ENCODE measurements at places on chromosomes 5 and 9.

DNA sequence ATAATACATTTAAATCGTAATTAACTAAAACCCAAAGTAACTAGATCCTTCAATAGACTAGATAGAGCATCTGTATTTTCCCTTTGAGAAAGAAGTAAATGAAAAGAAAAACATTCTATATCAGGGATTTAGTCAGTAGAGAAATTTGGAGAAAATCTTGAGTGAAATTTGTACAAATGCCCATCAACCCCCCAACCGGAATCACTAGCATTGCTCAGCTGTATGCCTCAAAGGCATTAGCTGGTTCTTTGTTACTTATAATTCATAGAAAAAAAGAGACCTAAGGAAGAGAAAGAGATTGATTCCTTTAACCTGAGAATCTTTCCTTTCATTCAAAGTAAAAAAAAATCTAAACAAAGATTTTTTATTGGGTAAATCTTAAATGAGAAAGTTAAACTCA lies 659 bp downstream of the OMD start:
- no peak for DNase-seq

DNA sequence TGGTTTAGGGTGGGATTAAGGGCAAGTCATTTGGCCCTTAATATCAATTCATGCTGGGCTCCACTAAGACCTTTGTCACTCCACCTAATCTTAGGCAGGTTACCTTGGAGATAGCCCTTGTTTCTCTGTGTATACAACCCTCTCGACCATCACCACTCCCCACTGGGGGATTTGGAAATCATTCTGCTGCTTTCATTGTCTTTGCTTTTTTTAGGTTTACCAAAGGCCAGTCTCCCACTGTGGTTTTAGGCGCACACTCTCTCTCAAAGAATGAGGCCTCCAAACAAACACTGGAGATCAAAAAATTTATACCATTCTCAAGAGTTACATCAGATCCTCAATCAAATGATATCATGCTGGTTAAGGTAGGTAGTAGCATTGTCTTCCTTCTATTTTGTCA lies 6.2 kb downstream of the GZMK start:
- DNase-seq = no peak

GRCh38 chr9:2072752-2073405 lies 57.7 kb downstream of the SMARCA2 start:
- DNase-seq = peak; percentile 17

- DNase-seq = no peak
Observed at GRCh38 chr9:113978725-113979342, 99.3 kb downstream of the AMBP start.

DNA sequence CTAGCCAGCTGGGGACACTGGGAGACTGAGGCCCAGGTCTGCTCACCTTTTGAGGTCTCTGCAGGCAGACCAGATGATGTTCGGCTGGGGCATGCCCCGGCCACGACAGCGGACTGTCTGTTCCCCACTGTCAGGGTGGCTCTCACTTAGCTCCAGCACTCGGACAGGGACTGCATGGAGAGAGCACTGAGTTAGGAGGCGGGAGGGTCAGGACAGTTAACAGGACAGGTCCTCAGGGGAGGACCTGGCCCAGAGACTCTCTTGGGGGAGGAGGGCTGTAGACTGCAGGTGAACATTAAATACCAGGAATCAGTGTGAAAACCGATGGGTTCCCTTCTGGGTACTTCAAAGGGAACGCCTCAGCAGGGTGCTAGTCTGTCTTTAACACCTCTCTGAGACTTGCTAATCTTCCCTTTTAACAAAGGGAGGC lies 25.1 kb downstream of the PDGFRB start:
- DNase-seq = no peak

GRCh38 chr9:35448496-35448895 lies 41.4 kb upstream of the RUSC2 start:
- DNase-seq = no peak

GRCh38 chr9:1276474-1276873 lies 226.3 kb downstream of the DMRT2 start:
- no peak for DNase-seq

GRCh38 chr9:79430619-79431018 lies 141.1 kb upstream of the TLE4 start:
- no peak for DNase-seq

- no peak for DNase-seq
Observed at GRCh38 chr9:15813076-15813475, 260.2 kb downstream of the CCDC171 start.

DNA sequence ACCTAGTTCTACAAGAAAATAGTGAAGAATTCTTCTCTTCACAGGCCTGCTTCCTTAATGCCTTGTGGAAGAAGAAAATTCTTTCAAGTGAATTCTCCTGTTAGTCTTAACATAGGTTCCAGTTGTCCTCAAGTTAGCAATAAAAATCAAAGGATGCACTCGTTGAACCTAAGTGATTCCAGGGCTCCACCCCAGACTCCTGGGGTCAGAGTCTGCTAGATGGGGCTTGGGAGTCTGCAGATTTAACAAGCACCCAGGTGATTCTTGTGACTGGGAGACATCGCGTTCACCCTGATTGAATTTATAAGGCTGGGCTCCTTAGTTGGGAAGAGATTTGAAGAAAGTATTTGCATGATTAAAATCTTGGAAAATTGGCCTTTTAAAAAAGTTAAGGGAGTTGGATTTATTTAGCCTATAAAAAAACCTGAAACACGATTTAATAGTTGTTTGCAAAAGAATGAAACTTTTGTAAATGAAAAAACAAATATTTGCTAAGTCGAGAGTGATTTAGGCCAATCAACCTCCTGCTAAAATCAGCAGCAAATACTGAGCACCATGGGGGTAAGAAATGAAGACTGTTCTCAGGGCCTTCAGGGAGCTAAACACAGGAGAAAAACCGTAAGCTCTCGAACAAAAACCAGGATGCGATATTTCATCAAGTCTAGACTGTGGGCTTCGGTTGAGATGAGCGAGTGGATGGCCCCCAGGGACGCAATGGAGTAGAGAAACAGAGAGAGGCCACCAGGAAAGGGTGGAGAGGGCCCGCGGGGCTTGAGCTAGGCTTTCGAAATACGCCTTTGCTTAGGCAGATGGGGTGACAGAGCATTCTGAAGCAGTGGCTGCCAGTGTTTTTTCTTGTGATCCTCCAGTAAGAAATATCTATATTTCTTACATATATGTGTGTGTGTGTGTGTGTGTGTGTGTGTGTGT lies 86.9 kb upstream of the TTC23L start:
- no peak for DNase-seq

GRCh38 chr9:33165263-33166151 lies 1.6 kb downstream of the B4GALT1 start:
- DNase-seq = peak; percentile 59

DNA sequence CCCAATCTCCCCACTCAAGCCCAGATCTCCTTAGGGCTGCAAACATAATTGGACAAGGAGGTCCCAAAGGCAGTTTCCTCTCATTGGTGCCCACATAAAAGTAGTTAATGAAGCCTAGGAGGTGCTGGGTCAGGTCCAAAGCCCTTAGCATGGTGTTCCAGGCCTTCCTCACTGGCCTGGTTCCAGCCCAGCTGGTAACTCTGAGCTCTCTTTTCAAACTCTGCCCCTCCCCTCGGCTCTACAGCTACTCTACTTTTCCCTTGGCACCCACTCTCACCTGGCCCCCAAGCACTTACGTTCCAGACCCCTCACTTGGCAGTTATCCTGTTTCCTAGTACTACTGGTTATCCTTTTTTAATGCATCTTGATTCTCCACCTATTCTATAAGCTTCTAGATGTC lies 9.9 kb downstream of the SEPTIN8 start:
- no peak for DNase-seq

DNA sequence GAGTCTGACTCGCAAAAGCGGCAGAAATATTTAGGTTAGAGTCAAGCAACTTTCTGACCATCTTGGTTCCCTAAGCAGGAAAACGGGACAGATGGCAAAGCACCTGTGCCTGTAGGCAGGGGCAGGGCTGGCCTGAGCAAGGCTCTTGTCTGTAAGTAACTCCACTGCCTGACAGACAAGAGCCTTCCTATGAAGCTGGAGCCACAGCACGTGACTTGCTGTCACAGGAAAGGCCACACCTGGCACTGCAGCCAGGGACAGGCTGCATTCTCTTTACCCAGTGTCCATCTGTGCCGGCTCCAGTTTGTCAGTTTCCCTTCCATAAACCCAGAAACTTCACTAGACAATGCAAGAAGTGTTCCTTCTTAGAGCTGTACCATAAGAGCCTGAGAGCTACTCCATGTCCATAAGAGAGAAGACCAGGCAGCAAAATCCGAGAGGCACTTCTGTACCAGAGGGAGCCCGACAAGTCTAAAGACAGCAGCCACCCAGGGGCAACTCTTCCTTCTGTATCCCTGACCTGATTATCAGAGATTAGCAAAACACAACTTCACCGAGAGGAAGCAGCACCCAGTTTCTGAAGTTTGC lies 78.1 kb downstream of the GPR21 start:
- DNase-seq = no peak

DNA sequence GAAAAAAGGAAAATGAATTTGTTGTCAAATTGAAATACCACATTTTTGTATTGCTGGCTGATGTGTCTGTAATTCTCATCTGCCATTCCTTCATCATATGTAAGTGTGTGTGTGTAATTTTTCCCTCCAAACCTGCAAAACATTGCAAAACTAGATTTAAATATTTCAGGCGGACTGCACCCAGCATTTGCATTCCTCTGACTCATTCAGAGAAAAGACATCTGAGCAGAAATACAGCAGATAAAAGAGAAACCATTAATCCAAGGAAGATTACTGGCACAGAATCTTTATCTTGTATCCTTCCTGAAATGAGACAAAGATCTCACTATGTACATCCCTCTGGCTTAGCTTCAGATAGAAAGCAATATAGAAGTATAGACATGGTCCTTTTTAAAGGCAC lies 275.3 kb downstream of the TMEM38B start:
- no peak for DNase-seq

DNA sequence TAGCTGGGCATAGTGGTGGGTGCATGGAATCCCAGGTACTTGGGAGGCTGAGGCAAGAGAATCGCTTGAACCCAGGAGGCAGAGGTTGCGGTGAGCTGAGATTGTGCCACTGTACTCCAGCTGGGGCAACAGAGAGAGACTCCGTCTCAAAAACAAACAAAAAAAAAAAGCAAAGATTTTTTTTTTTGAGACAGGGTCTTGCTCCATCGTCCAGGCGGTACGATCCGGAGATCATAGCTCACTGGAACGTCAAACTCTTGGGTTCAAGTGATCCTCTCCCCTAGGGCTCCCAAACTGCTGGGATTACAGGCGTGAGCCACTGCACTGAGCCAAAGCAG lies 37.6 kb downstream of the ABCA1 start:
- no peak for DNase-seq

Measured in activated CD4-positive, alpha-beta T cell treated with anti-CD3 and anti-CD28 coated beads for 36 hours (primary cell).